ENCODE measurements at places on chromosomes 3 and 15.
A peak's percentile ranks its signal among the peaks of the same experiment; 100 is the strongest.

GRCh38 chr15:83695901-83696425 is 42.0 kb downstream of the ADAMTSL3 start:
- DNase-seq: no peak

DNA sequence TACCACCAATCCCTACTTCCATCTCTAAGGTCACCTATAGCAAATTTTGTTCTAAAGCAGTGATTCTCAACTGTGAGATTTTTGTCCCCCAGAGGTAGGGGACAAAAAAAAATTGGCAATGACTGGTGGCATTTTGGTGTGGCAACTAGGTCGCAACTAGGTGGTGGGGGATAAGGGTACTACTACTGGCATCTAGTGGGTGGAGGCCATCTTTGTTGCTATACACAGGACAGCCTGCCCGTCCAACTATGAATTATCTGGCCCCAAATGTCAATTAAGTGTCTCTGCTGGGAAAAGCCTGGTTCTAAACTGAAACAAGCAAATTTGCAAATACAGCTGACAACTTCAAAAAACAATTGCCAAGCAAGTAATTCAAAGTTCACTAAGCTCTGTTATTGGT is 1.4 kb downstream of the MTMR10 start:
- DNase-seq: peak; percentile 5

DNA sequence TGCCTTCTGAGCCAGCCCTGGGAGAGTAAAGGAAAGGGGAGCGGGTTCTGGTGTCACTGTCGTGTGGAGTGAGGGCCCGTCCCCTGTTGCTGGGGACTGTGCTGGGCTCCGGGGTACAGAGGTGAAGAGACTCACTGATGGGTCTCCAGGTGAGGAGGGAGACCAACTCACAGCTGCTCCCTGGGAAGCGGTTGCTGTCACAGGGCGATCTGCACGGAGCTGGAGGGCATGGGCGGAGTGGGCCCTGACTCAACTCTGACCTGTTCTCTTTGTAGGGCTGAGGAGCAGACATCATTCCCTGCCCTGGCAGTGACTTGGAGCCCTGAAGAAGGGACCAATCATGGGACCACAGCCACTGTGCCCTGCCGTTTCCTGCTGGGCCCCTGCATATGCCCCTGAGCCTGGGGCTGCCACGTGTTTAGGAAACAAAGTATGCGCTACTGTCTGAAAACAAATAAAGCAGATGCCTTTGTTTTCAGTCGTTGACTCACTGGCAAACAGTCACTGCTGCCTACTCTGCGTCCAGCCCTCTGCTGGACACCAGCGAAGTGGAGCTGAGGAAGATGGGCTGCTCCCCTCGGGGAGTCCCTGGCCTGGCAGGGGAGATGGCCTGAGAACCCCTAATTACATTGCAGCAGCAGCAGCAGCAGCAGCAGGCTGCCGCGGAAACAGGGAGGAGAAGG is 22.9 kb upstream of the PLXNA1 start:
- DNase-seq: peak; percentile 28

DNA sequence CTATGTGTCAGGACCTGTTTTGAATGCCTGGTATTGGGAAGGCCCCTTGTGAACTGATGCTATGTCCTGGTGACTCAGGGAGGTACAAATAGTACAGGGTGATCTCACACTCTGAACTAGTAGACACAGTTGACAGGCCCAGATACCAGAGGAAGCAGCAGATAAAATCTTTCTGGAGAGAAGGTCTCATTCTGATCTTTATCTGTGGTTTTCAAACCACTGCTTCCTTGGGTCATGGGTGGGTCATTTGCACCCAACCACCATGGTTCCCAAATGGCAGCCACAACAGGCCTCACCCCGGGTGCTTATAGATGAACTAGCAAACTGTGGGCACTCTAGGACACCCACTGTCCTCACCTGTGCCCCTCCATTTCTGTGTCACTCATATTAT is 43.4 kb downstream of the PXYLP1 start:
- DNase-seq: peak; percentile 68

DNA sequence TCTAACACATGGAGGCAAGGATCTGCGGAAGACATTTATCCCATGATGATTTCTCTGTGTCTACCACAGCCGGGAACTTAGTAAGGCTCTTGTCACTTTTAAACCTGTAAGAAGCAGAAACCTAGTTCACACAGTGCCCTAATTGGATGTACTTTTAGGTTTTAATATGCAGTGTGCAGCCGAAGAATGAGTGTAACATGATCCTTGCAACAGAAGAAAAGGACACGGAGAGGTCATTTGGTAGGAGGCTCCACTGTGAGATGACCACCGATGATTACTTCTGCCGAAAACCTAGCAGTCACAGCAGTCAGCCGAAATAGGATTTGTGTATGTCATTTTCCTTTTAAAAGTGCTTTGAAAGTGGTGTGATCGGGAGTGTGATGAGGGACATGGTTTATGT is 6.8 kb downstream of the CACNA1D start:
- no peak for DNase-seq

GRCh38 chr3:120177151-120177550 is 82.9 kb upstream of the GSK3B start:
- peak; percentile 91 for DNase-seq

DNA sequence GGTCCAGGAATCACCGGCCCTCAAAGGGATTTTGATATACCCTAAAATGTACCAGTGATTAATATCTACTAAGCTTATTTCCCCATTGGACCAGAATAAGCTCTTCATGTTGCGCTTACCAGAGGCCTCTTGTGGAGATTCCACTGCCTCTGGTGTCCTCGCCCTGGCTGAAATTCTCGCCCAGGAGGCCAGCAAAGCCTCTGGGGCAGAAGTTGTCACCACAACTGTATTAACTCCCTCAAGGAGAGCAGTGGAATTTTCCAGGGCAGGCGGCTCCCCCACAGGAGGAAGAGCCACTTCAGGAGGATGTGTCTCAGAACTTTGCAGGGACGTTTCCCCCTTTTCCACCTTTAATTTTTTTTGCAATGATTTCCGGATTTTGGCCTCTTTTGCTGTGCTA is 6.9 kb downstream of the DPPA4 start:
- no peak for DNase-seq

DNA sequence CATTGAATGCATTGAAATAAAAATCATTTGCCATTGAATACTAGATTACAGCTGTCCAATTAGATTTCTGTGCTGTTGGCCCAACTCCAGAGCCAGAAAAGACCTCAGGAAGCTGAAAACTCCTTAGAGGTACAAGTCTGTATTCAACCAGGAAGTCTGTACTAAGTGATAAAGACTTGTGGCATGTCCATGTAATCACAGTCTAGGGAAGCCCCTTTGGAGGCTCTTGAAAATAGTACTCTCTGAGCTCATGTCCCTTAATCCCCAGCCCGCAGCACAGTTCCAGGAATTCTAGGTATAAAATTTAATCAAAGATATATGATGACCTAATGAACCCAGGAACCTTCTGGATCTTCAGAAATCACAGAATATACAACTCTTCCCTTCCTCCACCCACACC is 279.4 kb downstream of the RSL24D1 start:
- DNase-seq: no peak

- DNase-seq: no peak
These were observed 18.9 kb upstream of the ARRDC4 start for GRCh38 chr15:97941572-97941971.

GRCh38 chr15:75371486-75371885 is 3.1 kb upstream of the MAN2C1 start:
- no peak for DNase-seq

DNA sequence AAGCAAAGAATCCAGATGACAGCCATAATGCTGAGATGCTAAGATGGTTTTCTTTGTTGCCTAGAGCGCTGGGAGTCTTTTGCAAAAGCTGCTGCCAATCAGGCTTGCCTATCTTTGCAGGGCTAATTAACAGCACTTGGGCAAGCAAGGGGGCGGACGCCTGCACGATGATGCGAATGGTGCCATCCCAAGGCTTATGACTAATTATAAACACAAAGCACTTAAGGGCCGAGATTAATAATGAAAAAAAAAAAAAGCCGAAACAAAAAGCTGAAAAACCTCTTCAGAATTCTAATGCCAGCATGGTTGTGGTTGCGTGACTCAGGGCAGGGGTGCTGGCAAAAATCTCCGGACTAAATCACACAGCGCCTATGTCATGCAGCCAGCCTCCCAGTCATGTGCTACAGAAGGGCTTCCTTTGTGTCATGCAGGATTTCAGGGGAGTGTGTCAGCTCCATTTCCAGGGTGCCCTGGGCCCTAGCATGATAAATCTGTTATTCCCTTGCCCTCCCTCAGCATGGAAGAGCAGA is 185.0 kb upstream of the ANKRD28 start:
- peak; percentile 96 for DNase-seq

GRCh38 chr3:16365491-16366128 is 100.6 kb downstream of the OXNAD1 start:
- DNase-seq: no peak

DNA sequence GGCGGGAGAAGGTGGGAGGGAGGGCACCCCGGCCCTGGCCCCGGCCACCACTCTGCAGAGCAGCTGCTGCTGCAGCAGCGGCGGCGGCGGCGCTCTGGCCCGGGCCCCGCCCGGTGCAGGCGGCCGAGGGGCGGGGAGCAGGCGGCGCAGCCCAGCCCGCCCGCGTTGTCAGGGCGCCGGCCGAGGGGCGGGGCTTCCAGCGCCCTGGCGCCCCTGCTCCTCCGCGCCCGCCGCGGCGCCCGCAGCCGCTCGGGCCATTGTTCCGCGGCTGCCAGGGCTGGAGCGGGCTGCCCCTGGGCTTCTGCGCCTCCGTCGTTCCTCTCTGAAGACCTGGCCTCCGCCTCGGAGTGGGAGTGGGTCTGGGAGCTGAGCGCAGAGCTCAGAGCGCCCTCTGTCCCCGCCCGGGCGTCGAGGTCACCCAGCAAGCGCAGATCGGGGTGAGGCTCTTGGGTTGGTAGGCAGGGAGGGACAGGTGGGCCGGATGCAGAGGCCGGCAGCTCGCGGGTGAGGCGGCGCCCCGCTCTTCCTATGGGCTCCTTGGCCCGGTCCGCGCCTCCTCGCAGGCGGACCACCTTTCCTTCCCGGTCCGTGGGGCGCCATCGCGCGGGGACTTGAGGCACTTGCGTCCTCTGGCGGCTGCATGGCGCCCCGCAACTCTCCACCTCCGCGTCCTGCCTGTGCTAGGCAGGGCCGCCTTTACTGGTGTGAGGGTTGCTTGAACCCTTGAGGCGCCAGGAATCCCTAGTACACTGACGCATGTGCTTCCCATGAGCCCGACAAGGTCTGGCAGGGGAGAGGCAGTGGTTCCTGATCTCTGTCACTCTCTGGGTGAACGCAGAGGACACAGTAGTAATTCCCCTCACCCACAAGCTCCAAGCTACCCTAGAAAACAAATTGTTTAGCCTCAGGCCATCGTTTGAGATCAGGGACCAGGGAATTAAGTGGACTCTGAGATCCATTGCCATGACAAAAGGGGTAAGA is at the start of gene LPCAT4:
TSS of gene LPCAT4 (minus strand) at position 96 of the 981 bp plus-strand sequence. CDS start 96 bp downstream, outside the sequence.
- peak; percentile 81 for DNase-seq
